ENCODE measurements at places on chromosomes 16 and 17. TPM values are rescaled to one million over a fixed set of nuclear protein-coding genes. Genes with fewer than 3 reads are reported as not detected.

DNA sequence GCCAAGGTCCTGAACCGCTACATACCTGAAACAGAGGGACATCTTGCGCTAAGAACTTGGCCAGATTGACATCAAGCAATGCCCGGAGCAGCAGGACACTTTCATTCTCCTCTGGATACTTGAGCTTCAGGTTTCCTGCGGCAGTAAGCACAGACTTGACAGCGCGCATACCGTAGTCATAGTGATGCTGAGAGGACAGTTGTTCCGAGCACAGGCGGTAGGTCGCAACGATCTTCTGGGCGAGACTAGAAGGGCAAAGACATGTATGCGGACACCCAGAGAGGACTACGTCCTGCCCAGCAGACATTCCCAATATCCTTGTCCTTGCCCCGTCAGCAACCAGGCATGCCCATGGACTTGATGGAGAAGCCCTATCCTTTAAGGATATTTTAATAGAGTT lies 112.9 kb downstream of the DNAH3 start:
- no peak for DNase-seq

DNA sequence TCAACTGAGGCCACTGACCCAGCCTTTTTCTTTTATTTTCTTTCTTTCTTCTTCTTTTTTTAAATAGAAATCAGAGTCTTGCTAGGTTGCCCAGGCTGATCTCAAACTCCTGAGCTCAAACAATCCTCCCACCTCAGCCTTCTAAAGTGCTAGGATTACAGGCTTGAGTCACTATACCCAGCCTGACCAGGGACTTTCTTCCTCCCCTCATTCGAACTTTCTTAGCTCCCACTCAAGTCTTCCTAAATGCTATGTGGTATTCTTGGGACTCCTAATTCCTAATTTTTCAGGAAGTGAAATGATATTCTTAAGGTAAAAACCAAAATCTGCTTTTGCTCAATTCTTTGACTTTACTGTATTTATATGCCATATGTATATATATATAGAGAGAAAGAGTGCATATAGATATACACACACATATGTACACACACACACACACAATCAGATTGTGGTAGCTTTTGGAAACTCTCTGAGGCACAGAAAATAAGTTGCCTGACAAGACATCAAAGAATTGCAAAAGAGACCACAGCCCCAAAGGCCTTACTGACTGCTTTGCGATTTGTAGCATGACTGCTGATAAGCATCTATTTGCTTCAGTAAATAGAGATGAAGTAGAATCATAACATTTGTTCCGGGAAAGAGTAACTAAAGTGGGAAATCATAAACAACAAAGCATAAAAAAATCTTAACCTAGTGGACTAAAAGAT lies 9.5 kb upstream of the AMZ2 start:
- DNase-seq, result no peak

- no peak for DNase-seq
Measured at GRCh38 chr17:1462164-1463112, 6.4 kb upstream of the CRK start.

DNA sequence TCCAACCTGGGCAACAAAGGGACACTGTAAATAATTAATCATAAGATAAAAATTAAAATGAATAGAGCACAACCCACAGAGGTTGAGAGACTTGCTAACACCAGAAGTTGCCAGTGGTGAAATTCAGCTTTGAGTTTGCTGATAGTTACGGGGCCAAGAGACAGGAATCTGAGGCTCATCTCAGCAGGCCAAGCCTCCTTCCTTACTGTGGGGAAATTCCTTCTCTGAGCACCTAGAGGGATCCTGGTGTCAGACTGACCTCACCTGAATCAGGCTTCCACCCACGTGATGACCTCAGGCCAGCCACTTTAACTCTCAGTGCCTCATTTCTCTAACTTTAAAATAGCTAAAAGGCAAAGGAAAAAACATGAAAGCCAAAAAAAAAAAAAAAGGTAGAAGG lies 4.7 kb downstream of the ABAT start:
- DNase-seq, result no peak

DNA sequence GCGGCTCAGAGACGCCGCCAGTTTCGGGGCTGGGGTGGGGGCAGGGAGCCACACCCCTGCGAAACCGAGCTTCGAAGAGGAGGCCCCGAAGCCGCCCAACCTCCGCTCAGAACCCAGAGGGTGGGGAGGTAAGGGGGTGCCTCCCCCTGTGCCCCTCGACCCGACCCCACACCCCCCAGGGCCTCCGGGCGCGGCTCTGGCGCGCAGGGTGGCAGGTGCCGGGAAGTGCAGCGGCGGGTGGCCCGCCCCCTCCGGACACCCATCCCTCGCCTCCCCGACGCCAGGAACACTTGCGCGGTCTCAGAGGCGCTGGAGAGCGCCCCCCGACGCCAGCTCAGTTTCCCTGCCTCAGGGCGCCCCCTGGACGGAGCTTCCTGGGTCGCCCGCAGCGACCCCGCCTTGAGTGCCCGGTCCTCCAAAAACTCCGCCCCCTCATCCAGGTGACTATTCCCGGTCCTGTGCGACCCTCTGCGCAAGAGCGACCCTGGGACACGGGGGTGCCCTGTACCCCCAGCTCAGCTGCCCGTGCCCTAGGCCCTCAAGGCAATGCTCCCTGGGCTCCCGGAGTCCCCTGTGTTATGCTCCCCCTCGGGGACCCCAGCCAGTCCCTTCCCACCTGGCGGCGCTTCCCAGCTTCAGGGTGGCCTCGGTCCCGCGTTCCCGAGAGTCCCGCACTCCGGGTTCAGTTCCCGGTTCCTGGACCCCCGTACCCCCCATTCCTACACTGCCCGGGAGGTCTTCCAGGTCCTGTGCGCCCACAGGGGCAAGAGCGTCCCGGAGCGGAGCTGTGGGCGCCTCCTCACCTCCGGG lies 562 bp downstream of the PPL start:
- no peak for DNase-seq

DNA sequence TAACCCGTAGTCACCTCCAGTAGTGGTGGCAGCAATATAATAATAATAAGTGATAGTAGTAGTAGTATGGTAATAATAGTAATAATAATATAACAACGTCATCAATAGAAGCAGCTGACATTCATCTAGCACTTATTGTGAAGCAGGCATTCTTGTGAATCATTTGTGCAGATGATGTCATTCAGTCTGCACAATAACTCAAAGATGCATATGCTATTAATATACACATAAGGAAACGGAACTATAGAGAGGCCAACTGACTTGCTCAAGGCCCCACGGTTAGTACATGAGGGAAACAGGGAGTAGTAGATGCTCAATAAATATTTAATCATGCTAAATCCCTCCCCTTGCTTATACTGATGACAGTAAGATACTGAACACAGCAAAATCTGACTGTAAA lies 35.4 kb upstream of the GAN start:
- no peak for DNase-seq

- no peak for DNase-seq
Measured at GRCh38 chr16:55834049-55834448, 1.2 kb upstream of the CES1 start.

DNA sequence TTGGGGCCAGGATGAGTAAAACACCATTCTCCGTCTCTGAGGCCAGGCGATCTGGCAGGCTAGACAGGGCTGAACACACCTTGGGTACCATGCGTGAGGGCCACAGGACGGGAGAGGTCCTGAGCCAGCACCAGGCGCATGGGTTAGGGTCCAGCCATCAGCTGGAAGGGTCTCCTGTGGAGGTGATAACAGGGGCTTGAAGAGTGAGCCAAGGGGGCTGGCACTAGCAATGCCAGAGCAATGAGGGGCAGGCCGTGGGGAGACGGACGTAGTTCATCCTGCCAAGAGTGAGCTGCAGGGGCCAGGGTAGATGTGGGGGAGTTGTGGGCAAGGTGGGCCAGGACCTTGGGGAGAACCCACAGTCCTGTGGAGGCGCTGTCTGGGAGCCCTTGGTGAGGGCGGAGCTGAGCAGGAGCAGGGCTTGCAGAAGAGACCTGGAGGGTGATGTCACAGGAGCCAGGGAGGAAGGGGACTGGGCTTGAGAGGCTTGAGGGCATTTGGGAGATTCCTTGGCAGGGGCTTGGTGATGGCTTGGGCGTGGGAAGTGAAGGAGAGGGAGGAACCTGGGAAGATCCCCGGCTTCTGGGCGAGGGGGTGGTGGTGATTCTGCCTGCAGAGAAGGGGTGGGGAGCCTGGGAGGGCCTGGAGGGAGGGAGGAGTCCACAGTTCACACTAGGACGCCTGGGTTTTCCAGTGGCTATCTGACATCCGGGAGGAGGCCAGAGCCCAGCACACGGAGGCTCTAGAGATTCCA lies 6.3 kb upstream of the NPTX1 start:
- DNase-seq, result no peak

The HOXB8 gene
- total RNA-seq, result 22.9 TPM

The TMEM101 gene
- 38.1 TPM for total RNA-seq
